GM23338 (cell line): ENCODE measurements at places on chromosomes 12 and 14. TPM values are rescaled to one million over a fixed set of nuclear protein-coding genes. Genes with fewer than 3 reads are reported as not detected.

DNA sequence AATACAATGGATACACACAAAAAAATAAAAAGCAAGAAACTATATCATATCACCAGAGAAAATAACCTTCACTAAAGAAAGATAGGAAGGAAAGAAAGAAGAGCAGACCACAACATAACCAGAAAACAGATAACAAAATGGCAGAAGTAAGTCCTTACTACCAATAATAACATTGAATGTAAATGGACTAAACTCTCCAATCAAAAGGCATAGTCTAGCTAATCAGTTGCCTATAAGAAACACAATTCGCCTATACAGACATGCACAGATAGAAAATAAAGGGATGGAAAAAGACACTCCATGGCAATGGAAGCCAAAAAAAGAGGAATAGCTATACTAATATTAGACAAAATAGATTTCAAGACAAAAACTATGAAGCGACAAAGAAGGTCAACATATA is 8.9 kb upstream of the TAS2R30 start:
- H3K4me3 ChIP-seq = no peak overlapping the region
- no peaks in the 10 kb centered on the region for H3K27me3 ChIP-seq
- H3K27ac ChIP-seq = no peak overlapping the region
- no peaks in the 10 kb centered on the region for H3K36me3 ChIP-seq
- H3K4me1 ChIP-seq = no peaks in the 10 kb centered on the region

DNA sequence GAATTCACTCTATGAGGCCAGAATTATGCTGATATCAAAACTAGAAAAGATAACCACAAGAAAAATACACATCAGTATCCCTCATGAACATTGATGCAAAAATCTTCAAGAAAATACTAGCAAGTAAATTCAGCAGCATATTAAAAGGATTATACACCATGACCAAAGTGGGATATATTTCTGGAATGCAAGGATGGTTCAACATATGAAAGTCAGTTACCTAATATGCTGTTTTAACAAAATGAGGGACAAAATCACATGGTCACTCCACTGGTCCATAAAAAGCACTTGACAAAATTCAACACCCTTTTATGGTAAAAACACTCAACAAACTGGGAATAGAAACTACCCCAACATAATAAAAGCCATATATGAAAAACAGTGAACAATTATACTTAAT is 40.3 kb downstream of the TECPR2 start:
- H3K36me3 ChIP-seq = 0 out of 2 replicates have a peak, but pooled peaks cover 17% of the 10 kb centered on the region
- H3K27ac ChIP-seq = no peak overlapping the region
- peaks cover under 1% of the 10 kb centered on the region; the same call in 1 of the 2 replicates for H3K4me1 ChIP-seq
- no peak for DNase-seq

DNA sequence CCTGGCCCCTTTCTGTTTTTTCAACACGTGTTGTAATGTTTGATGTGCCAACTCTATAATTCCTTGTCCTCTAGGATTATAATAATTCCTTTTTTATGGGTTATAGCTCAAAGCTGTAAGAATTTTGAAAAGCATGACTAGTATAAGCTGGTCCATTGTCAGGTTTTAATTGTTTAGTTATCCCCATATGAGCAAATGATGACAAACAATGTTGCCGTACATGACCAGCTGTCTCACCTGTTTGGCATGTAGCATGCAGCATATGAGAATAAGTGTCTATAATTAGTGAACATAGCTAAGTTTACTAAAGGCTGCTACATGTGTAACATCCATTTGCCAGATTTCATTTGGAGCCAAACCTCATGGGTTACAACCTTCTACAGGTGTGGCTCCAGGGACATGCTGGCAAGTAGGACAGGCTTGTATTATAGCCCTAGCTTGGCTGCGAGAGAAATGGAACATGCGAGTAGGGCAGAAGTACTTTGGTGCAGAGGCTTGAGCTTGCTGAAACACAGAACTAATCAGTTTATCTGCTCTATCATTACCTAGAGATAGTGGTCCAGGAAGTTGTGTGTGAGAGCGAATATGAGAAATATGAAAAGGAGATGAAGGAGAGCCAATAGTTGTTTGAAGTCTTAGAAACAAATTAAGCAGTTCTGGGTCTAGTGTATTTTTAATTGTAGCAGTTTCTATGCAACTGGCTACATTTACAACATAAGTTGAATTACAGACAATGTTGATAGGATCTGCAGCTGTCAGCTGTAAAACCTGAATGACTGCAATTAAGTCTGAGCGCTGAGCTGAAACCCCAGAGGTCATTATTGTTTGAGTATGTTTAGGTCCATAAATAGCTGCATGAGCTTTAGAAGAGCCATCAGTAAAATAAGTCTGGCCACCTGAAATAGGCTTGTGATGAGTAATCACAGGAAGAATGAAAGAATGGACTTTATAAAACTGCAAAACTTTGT is 22.6 kb upstream of the MAPKAPK5 start:
- no peak overlapping the region for H3K4me3 ChIP-seq
- no peaks in the 10 kb centered on the region for H3K27me3 ChIP-seq
- no peak overlapping the region for H3K27ac ChIP-seq
- DNase-seq = no peak
- no peaks in the 10 kb centered on the region for H3K36me3 ChIP-seq

DNA sequence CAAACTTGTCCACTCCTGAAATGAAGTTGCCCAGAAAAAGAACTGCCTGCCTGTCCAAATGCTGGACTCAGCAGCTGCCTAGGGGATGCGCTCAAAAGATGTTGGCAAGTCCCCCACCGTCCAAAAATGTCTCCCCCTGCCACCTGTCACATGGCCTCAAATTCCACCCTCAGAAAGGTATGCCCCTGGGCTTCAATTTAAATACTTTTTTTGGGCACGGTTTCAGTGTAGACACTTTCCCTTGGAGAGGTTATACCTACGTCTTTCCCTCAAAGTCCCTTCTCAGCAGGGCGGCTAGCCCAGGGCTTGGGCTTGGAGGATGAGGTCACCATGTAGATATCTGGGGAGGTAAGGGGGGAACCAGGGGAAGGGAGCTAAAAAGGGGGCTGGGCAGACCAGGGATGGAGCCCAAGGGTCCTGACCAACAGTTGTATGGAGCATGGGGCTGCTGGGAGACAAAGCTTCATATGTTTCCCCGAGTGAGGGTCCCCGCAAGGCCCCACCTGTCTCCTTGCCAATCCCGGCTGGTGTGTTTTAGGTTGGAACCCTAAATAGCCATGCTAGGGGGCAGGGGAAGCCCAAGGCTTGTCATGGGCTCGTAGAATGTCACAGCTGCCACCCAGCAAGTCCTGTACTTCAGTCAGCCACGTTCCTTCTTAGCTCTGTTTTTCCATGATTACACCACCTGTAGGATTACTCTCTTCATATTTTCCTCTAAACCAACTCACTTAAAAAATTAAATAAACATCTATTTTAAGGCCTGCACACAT is 131.2 kb upstream of the TBX3 start:
- no peak overlapping the region for H3K4me3 ChIP-seq
- no peak overlapping the region for H3K27ac ChIP-seq
- no peaks in the 10 kb centered on the region for H3K36me3 ChIP-seq
- no peak for DNase-seq
- H3K27me3 ChIP-seq = no peaks in the 10 kb centered on the region

DNA sequence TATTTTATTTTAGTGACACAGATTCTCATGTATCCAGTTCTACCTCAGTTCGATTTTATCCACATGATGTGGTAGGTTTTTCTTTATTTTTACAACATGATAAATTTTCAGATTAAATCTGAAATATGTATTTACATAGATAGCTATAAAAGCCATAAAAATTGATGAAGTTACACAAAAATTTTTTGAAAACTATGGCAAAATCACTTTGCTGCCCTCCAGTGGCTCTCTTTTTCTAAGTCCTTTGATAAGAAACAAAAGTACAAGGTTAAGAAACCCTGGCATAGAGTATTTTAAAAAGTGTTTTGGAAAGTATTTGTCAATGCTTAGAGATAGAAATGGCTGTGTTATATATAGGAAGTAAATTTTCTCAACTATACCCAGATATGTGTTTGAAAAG is 104.2 kb downstream of the PCNX1 start:
- DNase-seq = no peak
- H3K4me3 ChIP-seq = no peak overlapping the region
- H3K36me3 ChIP-seq = no peaks in the 10 kb centered on the region
- H3K4me1 ChIP-seq = no peaks in the 10 kb centered on the region
- no peaks in the 10 kb centered on the region for H3K27me3 ChIP-seq

DNA sequence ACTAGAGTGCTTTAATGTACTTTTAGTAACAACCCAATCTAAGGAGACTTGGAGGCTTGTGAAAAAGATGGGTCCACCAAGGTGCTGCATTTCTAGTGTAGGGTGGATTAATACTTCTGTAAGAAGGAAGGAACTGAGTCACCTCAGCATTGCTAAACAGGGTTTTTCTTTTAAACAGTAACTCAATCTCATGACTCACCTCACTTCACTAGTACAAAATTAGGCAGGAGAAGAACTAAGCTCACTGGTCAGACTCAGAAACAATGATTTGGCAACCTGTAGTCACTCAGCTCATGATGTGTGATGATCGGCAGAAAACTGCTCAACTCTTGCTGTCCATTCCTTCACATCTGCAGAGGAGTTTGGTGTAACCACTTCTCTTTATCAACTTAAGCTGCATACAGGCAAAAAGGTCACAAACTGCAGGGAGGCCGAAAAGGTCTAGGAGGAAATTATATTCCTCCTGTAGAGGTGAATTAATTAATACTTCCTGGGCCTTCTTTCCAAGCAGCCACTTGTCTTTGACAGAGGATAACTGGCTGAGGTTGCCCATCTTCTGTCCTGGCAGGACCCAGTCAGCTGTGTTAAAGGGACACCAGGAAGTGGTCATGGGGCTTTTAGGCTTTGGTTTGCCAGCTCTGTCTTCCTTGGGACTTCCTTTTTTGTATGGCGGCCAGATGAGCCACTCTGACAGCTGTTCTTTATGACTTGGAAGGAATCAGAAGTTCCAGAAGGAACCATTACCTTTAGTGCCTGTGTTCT is 466.9 kb downstream of the FUT8 start:
- H3K4me3 ChIP-seq = no peak overlapping the region
- no peak overlapping the region for H3K27ac ChIP-seq
- no peaks in the 10 kb centered on the region for H3K4me1 ChIP-seq
- H3K36me3 ChIP-seq = no peaks in the 10 kb centered on the region
- no peaks in the 10 kb centered on the region for H3K27me3 ChIP-seq

DNA sequence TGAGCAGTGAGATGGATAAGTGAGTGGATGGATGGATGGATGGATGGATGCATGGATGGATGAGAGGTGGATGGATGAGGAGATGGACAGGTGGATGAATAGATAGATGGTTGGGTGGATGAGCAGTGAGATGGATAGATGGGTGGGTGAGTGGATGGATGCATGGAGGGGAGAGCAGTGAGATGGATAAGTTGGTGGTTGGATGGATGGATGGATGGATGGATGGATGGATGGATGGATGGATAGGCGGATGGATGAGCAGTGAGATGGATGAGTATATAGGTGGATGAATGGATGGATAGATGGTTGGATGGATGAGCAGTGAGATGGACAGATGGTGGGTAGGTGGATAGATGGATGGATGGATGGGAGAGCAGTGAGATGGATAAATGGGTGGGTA is 30.6 kb downstream of the LRRC74A start:
- no peak overlapping the region for H3K27ac ChIP-seq
- H3K4me3 ChIP-seq = no peak overlapping the region
- no peaks in the 10 kb centered on the region for H3K27me3 ChIP-seq
- DNase-seq = no peak

- H3K36me3 ChIP-seq = no peaks in the 10 kb centered on the region
- no peak overlapping the region for H3K4me3 ChIP-seq
- H3K27ac ChIP-seq = no peak overlapping the region
- no peaks in the 10 kb centered on the region for H3K4me1 ChIP-seq
Measured at GRCh38 chr12:103272949-103273348, 222.8 kb downstream of the C12orf42 start.

Gene SSPN
- 1.1 and 3.1 TPM in 2 replicates for total RNA-seq

Gene HIF1A
- 242 and 253 TPM in 2 replicates for total RNA-seq

Gene KRT79
- total RNA-seq = 0.21 TPM in 1 of 2 replicates, not detected in the other
